ENCODE measurements at places on chromosomes 3 and 15.

DNA sequence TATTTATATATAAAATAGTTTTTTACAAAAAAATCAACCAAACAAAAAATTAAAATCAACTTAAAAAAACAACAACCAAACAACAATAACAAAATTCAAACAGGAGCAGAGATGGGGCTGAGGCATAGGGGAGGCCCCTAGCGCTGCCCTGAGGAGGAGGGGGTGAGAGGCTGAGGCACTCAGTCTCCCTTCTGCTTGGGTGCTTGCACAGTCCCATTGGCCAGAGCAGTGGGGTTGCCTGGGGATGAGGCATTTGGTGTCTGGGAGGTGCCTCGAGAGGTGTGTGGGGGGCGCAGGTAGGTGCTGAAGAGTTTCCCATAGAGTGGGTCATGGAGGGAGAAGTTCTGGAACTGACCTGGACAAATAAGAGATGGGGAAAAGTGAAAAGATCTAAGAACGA lies 8.0 kb downstream of the LPCAT4 start:
- no peak for DNase-seq

- DNase-seq = no peak
These were observed 81.7 kb upstream of the POU1F1 start for GRCh38 chr3:87358066-87358465.

- DNase-seq = no peak
These were observed 17.7 kb downstream of the PPM1L start for GRCh38 chr3:160773722-160774121.

DNA sequence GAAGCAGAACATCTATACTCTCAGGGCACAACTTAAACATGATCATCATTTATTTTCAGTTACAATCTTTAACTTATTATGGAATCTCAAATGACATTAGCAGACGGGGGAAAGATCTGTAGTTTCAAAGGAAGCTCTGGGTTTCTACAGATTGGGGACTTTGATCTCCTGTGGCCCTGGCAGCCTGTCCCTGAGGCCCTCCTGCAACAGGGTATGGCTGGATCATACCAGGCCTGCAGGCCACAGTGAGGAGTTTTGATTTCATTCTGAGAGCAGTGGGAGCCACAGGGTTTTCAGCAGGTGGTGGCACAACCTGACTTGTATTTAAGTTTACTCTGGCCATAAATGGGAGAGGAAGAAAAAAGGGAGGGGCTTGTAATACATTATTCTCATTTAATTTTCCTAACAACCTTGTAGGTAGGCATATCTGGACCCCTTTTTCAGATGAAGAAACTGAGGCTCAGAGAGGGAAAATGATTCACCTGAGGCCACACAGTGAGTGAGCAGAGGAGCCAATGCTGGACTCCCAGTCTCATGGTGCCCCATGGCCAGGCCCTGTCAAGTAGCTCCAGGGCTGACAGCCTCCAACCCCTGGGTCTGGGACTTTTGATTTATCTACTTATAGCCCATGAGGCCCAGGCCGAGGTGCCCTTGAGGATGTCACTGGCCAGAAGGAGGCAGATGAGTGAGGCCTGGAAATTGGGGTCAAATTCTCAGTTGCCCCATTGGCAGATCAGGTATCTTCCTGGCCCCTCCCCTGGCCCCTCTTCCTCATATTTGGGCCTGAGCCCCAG lies 71.0 kb downstream of the ATP2B2 start:
- DNase-seq = no peak

GRCh38 chr3:174376346-174376745 lies 482.8 kb upstream of the NAALADL2 start:
- DNase-seq = no peak

Data from spinal cord (tissue), 10 donors.